Stimulated activated CD4-positive, alpha-beta T cell treated with anti-CD3 and anti-CD28 coated beads, Interleukin-15, amount 100 ng/mL, for 1 hour (primary cell): ENCODE measurements at places on chromosomes 16 and 17.

DNA sequence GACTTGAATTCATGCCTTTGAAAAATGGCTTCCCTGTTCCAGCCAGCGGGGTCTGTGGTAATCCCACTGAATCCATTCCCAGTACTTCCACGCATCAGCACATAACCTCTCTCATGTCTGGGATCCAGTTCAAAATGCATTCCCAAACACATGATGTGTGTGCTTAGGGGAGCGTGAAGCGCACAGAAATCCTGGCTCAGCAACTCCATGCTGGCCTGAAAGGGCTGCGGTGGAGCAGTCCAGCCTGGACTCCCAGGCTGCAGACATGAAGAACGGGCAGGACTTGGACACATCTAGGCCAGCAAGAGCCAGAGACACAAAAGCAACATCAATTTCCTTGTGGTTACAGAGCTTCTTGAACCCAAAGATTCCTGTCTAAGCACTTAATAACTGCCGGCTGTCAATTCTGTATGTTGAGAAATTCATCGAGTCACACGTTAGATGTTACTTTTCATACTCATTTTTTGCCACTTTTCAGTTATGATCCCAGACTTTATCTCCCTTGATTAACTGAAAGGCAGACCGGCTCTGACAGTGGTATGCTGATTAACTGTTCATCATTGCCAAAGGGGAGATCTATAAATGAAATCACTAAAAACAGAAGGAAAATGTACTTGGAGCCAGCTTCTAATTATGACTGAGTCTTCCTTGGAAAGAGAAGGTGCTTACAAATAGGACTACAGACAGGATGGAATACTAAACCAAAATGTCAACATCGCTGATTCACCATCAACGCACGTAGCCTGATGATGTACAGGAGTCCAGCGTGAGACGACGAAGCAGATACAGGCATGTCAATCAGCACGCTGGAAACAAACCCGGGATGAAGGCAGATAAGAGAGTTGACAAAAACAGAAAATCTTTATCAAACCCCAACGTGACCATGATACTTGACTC lies 23.0 kb downstream of the NSMCE1 start:
- DNase-seq: no peak

GRCh38 chr16:29204806-29205135 lies 201.7 kb downstream of the NPIPB11 start:
- DNase-seq: no peak

DNA sequence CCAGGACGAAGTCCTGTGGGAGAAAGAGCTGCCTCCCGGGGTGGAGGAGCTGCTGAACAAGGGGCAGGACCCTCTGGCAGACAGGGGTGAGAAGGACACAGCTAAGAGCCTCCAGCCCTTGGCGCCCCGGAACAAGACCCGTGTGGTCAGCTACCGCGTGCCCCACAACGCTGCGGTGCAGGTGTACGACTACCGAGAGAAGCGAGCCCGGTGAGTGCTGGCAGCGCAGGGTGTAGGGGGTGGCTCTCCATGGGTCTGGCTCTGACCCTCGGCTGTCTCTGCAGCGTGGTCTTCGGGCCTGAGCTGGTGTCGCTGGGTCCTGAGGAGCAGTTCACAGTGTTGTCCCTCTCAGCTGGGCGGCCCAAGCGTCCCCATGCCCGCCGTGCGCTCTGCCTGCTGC lies 21.4 kb downstream of the MVP start:
- DNase-seq: no peak

- no peak for DNase-seq
Observed at GRCh38 chr17:39105705-39106104, 45.7 kb downstream of the PLXDC1 start.

DNA sequence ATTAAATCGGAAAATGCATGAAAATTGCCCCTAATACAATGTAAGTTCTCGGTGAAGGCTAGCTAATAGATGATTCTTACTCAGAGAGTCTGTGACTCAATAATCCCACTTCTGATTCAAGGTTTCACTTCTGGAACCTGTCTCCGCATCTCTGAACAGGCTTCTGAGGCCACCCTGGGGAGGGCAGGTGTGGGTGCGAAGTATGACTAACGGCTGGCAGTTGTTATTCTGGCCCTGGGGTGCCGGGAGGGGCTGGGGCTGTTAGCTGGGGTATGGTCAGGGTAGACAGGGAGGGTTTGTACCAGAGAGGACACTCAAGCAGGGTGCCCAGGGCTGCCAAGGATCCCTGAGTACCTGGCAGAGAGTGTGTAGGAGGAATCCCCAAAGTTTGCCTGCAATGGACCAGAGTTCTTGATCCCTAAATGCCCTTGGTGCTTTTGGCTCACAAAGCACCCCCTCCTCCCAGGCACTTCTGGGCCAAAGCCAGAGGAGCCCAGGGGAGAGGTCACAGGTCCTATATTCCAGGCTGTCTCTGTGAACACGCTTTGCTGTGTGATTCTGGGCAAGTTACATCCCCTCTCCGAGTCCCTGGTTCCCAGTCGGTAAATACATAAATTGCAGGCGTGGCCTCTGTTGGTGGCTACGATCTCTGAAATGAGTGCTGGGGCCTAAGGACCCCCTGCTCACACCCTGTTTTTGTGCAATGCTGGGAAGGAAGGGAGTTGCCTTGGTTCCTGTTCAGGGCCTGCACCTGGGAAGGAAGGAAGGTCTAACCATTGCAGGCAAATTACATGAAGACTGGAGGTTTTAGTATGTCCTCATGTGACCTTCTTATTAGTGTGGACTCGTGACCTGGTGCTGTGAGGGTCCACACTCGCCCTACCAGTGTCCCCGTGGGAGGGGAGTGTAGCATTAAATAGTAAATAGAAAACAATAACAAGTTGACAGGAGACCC lies 49.9 kb upstream of the CPNE2 start:
- DNase-seq: peak; percentile 67

GRCh38 chr17:66678827-66679226 lies 156.1 kb upstream of the CACNG5 start:
- no peak for DNase-seq

GRCh38 chr17:48603959-48604769 lies 622 bp downstream of the HOXB6 start:
- no peak for DNase-seq

- no peak for DNase-seq
Observed at GRCh38 chr16:22814711-22815105, 746 bp downstream of the HS3ST2 start.

DNA sequence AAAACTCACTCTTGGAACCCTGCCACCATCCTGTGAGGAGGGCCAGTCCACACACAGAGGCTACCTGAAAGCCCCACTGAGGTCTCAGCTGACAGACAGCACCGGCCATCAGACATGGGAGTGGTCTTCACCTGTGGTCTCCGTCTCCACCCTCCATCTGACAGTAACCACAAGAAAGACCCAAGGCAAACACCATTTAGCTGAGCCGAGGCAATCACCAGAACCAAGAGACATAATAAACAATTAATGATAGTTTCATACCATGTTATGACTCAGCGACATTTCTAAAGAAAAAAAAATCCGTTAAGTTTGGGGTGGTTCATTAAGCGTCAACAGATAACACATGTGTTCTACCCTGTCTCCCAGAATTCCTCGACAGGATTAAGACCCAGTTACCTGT lies 6.1 kb upstream of the EVPLL start:
- no peak for DNase-seq
